ENCODE measurements at places on chromosomes 7 and 10.

DNA sequence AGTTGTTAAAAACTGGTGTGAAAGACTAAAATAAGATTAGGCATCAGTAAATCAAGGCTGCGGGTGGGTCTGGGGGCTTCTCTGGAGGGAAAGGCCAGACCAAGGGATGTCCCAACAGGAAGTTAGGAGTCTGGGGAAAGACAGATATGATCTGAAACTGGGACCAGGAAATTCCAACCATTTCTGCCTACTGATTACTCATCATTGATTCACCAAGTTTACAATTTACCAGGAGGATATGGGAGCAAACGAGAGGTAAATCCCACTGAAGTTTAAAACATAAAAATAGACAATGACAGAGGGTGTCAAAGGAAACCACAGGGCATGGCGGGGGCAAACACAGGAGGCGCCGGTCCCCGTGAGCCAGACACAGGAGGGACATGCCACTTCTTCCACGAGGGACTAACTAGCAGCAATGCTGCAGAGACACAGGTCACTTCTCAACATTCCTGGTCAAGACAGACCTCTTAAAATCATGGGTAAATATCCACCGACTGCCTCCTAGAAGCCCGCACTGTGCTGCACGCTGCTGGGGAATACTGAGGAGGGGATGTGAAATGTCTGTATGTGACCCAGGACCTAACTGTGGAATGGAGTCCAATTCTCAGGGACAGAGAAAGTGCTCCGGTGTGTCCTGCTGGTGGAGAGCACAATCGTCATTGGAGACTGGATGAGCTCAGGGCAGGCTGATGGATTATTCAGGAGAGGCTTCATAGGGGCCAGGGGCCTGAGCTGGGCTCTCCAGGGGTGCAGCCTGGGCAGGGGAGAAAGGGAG is 153.4 kb upstream of the KLF14 start:
- DNase-seq, result no peak

DNA sequence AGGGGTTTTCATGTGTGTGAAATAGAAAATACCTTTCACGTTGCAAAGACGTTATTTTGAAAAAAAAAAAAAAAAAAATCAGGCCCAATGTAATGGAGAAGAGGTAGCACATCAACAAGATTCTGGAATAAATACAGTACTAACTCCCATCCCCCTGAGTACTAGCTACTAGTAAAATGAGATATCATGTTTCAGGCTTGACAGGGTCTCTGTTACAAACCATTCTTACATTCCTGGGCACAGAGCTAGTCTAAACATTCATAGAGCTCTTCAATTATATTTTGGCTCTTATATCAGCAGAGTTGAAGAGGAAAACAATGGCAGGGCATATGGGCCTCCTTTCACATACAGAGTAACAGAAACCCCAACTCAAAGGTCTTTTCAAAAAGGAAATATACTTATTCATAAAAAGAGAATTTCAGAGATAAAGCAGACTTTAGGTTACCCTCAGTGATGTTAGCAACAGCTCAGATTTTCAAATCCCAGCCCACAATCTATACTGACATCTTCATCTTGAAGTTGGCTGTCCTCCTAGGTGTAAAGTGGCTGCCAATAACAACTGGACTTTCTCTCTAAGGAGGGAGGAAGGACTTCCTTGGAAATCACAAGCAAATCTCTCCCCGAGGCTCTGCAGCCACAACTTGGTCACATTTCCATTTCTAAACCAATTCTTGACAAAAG is 18.6 kb downstream of the C7orf33 start:
- DNase-seq, result no peak

DNA sequence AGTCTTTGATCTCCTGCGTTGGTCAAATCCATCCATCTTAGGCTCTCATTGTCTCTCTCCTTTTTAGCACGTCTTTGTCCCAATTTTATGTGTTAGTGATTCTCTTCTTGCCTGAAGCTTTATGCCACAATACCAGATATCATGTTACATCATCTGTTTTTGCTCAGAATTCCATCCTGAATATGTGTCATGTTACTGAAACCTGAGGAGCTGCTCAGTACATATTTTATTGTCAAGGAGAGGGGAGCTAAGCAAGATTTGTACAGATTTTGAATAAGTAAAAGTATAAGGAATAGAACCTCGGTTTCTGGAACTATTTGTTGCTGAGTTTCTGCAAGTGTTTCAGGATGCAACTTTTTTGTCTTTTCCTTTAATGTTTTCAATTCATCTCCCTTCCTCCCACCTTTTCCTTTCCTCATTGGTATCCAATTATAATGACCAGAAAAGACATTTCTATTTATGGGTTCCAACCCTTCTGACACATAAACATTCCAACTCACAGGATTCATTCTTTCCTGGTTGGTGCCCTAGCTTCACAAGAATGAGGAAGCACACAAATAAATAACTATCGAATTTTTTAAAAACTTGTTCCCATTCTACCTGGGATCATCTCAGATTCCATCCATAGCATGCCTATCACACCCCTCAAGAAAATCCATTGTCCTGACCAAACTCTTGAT is 291.8 kb downstream of the CRPPA start:
- no peak for DNase-seq

DNA sequence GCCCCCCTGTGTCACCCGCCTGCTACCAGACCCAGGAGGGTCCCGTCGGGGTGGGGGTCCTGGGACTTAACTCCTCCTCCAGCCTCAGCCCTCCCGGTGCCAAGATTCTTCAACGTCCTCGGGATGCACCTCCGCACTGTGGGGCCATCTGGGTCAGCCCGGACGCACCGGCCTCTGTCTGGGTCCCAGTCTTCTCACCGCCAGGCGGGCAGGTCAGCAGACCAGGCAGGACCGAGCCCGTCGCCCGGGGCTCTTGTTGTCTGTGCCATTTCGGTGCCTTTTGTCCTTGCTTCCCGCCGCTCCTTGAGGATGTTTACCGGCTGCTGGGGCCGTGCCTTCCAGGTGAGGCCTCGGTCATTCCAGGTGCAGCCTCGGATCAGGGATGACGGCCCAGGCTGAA is 32.1 kb upstream of the PSMG3 start:
- no peak for DNase-seq

DNA sequence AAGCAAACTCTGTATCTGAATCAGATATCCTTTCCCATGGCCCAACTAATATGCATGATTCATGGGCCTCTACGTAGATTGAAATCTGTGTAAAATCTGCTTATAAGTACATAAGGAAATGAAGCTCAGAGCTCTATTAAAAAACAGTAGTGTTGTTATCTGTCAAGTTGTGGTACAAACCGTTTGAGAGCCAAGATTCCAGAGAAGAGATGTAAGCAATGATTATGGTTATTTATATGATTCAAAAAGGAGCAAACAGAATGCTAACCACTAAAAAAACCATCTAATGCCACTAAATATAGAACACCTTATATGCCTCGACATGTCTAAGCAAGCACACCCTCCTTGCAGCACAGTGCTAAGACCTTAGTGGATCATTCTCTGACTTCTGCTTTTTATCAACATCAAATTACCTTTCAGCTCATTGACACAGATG is 26.6 kb downstream of the RPP38 start:
- no peak for DNase-seq

DNA sequence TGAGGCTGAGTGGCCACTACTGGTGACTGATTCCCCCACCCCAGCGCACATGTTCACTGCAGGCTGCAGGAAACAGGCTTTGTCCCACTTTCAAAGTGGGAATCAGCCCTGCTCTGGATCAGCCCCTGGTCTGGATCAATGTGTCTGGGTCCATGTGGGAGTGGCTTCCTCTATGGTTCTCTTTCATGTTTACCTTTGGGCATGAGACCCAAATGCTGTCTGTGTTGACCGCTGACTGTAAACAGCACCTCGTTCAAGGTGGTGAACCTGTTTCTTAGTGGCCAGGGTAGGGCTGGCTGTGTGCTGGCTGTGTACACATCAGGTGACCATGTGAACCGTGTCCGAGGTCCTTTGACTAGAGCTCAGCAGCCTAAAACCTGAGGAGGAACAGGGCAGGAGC is 121.8 kb downstream of the CAMK1D start:
- no peak for DNase-seq

DNA sequence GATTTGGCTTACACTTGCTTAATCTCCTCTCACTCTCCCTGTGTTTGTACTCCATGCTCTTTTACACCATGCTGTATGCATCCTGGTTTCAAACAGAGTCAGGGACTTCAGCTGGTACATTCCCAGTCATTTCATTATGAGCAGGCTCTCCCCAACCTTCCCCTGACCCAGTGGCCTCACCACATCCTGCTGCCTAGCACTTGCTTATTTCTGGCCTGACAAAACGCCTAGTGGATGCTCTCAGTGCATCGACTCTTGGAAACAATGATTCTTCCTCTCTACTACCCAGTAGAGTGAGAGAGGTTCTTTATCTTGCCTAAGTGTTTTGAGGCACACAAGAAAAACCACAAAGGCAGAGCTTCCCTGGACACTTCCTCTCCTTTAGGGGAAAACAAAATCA is 63.4 kb downstream of the CAV1 start:
- no peak for DNase-seq

GRCh38 chr7:414681-415560 is 104.7 kb downstream of the PDGFA start:
- no peak for DNase-seq

GRCh38 chr10:77940225-77940624 is 13.7 kb upstream of the DLG5 start:
- no peak for DNase-seq
